ENCODE measurements at places on chromosomes 6 and 20.

- no peak for DNase-seq
Observed at GRCh38 chr6:110422444-110422822, 7.1 kb upstream of the DDO start.

DNA sequence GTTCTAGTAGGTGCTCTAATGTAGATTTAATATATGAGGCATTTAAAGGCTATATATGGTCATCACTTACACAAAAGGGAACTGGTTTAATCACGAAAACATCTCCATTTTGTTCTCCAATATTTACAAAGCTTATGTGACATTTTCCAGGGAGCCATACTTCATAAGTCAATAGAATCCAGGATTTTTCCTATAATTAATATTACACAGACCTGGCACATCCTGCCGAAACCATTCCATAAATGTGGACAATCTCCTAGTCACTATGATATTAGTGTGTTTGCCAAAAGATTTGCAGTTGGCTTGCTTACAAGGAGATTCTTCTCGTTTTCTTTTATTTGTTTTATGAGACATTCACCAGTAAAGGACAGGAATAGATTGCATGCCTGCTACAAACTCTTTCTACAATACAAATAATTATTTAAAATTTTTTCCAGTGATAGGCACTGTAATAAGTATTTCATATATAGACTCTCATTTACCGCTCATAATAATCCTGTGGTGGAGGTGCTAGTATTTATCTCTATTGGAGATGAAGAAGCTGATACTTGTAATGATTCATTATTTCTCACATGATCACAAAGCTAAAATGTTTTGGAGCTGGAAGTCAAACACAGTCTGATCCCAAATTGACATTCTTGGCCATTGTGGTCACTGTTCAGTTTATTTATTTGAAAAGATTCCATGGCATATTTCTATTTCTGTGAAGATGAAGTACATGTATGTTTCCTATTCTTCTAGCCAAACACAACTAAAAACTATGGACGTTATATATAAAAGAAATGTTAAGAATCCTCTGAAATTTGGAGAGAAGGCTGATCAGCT, 597.0 kb downstream of the HTR1B start:
- DNase-seq = no peak

GRCh38 chr6:43967719-43968091, 159.5 kb downstream of the MRPL14 start:
- no peak for DNase-seq

GRCh38 chr20:64222851-64223525, 32.6 kb upstream of the PCMTD2 start:
- DNase-seq = no peak

DNA sequence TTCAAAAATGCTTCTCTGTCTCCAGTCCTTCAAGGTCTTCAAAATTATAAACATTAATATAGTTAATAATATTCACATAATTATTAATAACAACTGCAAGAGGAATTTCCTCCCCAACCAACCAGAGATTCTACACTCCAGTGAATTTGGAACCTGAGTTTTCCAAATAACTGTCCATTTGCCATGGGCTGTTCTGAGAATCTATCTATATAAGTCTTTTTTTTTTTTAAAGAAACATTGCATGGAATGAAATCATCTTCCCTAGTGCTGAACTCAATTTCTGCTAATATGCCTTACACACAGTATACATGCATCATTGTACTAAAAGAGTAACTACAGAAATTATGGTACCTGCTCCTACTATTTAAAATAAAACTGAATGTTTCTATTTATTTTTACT, 113.9 kb downstream of the SLC22A3 start:
- DNase-seq = no peak

GRCh38 chr20:43408848-43409576, 48.7 kb upstream of the SRSF6 start:
- no peak for DNase-seq

GRCh38 chr20:60888771-60889170, 363.3 kb upstream of the CDH4 start:
- no peak for DNase-seq

DNA sequence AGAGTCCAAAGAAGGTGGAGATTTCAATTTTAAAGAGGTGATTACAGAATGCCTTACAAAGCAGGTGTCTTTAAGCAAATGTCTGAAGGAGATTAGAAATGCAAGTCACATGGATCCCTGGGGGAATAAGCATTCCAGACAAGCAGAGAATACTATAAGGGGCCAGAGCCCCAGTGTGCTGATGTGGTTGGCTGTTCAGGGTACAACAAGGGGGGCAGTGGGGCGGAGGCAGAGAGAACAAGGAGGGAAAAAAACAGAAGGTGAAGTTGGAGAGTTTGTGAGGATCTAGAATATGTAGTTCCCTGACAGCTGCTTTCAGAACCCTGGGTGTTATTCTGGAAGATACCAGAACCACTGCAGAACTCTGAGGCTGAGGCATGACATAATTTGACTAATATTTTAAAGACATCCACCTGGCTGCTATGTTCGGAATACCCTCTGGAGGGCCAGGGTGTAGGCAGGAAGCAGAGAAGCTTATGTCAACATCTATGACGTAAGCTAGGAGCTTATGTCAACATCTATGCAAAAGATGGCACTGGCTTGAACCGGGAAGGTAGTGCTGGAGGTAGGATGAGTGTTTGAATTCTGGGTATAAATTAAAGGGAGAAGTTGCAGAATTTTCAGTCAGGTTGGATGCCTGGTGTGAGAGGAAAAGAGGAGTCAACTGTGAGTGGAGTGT, 276.3 kb upstream of the AGPAT4 start:
- DNase-seq = no peak

DNA sequence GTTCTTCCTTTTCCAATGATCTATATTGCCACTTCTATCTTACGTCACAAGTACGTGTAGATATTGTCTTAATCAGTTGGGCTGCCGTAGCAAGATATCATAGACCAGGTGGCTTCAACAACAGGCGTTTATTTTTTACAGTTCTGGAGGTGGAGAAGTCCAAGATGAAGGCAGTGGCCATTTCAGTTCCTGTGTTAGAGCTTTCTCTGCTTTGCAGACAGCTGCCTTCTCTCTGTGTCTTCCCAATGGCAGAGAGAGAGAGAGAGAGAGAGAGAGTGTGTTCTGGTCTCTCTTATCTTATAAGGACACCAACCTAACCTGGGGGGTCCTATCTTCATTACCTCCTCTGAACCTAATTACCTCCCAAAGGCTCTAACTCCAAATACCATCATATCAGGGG, 8.3 kb downstream of the HSF2 start:
- DNase-seq = no peak

GRCh38 chr6:106746652-106747051, 117.3 kb downstream of the QRSL1 start:
- DNase-seq = no peak

- DNase-seq = no peak
Observed at GRCh38 chr6:44169154-44169553, 10.5 kb downstream of the CAPN11 start.

GRCh38 chr20:21291026-21291425, 12.1 kb upstream of the XRN2 start:
- DNase-seq = no peak

DNA sequence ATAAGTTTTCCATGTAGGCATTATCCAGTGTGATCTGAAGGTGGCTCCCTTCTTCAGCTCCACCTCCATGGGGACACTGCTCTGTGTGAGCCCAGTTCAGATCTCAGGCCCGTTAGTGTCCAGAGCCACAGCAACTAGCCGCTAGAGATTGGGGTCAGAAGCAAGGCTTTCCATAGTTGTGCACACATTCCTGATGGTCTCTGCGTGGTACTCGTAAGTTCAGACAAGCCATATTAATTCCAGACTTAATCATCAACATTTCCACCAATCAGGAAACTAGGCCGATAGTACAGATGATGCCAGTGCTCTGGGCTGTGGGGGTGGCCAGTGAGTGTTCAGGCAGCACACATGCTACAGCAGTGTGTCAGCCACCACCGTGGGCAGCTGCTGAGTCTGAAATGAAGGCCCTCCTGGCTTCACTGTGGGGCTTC, 17.5 kb upstream of the SYNCRIP start:
- DNase-seq = no peak

DNA sequence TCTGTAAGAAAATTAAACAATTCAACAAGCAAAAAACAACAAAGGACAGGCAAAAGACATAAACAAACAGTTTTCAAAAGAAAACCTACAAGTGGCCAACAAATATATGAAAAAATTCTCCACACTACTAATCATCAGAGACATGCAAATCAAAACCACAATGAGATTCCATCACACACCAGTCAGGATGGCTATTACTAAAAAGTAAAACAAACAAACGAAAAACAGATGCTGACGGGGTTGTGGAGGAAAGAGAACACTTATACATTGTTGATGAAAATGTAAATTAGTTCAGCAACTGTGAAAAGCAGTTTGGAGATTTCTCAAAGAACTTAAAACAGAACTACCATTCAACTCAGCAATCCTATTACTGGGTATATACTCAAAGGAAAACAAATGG, 537.6 kb downstream of the HDGFL1 start:
- no peak for DNase-seq

DNA sequence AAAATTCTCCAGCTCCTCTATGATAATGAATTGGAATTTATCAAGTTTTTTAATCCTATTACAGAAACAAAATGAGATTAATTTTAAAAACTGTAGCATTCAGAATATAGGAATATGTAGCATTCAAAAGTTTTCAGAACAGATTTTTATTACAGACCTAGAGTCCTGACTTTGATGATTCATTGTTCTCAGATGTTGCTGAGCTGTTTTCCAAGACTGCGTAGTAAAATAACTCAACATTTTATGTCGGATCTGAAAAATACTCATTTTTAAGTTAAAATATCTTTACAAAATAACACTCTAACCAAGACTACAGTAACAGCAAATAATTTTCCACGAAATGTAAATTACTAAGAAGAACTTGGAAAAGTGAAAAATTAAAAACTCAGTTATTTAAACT, 67.1 kb downstream of the SYCP2 start:
- no peak for DNase-seq

GRCh38 chr20:54938707-54939106, 463.3 kb downstream of the DOK5 start:
- no peak for DNase-seq

GRCh38 chr20:46799781-46800408, 90.4 kb downstream of the SLC2A10 start:
- DNase-seq = no peak

GRCh38 chr20:45404438-45404837, 3.7 kb upstream of the DBNDD2 start:
- DNase-seq = no peak

DNA sequence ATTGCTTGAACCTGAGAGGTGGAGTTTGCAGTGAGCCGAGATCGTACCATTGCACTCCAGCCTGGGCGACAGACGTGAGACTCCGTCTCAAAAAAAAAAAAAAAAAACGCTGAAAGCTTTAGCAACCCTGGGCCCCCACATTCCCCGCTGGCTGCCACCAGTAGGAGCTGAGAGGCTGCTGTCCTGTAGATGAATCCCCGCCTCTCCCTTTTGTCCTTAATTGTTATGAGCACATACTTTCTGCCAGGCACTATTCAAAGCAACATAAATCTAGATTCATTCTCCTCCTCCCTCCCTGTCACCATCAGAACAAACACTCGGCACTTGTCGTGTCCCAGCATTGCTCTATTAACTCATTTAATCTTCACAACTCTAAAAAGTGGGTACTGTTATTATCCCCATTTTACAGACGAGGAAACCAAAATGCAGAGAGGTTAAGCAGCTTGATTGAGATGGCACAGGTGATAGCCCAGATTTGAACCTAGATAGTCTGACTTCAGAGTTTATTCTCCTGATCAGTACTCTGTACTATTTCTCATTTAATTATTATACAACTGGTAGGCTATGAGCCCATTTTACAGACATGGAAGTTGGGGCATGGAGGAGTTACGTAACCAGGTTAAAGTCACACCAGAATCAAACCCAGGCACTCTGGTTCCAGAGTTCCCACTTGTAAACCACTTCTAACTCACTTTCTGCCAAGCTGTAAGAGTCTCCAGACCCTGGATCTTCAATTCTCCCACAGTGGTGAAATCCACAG, 97.4 kb downstream of the EYA2 start:
- DNase-seq = no peak

- no peak for DNase-seq
Observed at GRCh38 chr6:257031-257725, 35.1 kb upstream of the DUSP22 start.

- no peak for DNase-seq
Observed at GRCh38 chr6:125250511-125250910, 51.3 kb downstream of the HDDC2 start.

DNA sequence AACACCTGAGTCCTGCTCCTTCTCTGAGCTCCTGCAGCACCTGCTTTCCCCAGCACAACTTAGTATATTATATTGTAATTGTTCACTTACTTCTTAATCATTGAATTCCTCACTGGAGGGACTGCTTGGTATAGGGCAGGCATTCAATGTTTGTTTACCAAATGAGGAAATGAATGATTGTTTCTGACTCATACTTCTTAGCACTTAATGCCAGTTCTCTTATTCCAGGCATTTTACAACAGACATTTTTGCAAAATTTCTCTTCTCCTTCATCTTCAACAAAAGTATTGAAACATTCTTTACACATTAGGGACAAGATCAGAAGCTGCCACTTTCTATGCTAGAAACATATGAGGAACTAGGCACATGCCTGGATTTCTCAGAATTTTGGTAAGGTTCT, 119.4 kb downstream of the TBX18 start:
- no peak for DNase-seq

- no peak for DNase-seq
Observed at GRCh38 chr20:3904857-3905256, 15.7 kb downstream of the PANK2 start.

DNA sequence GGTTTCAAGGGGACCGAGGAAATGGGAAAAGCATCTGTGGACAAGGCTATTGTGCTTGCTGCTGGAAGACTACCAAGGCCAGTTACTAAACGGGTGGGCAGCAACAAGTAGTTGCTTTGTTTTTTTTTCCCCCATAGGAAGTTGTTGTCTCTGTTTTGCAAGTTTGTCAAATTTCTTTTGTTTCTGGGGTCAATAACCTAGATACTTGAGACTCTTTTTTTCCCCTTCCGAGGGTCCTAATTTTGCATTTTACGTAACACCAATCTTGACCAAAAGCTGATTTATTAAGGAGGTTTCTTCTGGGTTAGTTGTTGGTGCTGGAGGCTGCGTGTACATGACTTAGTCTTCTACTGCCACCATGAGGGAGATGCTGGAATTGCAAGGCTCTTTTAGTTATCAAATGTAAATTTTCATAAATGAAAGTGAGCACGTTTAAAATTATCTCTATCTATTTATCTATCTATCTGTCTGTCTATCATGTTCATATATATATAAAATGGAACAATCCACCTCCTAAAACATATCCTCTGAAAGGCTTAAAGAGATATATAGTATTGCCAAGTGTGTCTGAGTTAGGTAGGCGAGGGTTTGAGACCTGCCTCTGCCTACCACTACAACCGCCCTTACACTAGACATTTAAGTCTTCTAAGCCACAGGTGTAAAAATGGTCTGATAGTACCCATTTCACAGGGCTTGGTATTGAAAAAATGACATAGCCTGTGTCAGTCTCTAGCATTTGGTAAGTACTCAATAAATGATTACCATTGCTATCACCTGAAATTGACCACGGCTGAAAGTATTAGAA, 60.2 kb downstream of the GCLC start:
- no peak for DNase-seq

GRCh38 chr6:158861686-158862381, 42.7 kb upstream of the EZR start:
- no peak for DNase-seq

- peak; percentile 50 for DNase-seq
Observed at GRCh38 chr6:75600768-75601167, 912 bp upstream of the SENP6 start.

GRCh38 chr20:23877524-23877923, 2.0 kb downstream of the CST5 start:
- no peak for DNase-seq

Measured in left renal cortex interstitium (tissue), 4 donors.